ENCODE measurements at places on chromosomes 2 and 18.

DNA sequence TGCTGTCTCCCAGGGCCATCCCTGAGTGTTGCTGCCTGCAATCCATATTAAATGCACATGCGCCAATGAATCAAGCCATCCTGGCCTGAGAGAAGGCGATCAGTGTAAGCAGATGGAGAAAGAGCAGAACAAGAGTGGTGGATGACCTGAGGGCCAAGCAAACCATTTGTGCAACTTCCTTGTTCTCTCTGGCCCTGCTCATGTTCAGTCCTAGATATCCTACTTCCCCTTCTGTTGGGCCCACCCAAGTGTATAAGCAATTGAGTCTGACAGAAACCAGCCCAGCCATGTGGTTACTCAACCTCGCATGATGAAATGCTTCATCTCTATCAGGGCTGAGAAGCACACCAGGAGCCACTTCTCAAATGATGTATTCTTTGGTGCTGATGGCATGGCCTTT, 383.1 kb upstream of the ID2 start:
- H3K27ac ChIP-seq: no peak overlapping the region
- H3K4me3 ChIP-seq: no peak overlapping the region
- H3K27me3 ChIP-seq: no peaks in the 10 kb centered on the region
- no peaks in the 10 kb centered on the region for H3K4me1 ChIP-seq
- no peak for DNase-seq
- no peaks in the 10 kb centered on the region for H3K36me3 ChIP-seq

DNA sequence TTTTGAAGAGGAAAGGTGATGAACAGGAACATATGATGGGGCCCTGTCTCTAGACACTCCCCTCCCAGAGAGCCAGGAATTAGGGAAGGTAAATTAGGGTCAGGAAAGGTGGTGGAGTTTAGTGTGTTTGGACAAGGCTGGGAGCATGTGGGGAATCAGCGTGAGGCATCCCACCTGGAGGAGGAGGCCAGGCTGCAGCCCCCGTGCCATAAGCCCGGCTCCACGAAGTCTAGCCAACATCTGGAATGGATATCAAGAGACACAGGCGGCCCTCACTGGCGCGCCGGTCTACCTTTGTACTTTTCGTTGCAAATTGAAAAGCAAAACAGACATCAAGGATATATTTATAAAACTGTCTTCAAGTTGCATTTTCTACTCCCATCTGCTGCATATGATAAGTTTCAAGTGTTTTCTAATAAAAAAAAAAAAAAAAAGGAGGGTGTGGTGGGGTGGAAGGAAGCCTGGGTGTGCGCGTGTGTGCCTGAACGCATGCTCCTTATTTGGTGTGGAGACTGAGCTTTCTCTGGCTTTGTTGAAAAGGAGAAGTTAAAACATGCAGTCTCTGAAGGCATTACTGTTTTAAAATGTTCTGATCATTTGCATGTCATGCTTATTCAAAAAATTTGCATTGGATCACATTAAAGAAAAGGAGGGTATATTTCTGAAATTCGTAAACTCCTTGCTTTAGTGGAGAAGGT, 546.7 kb upstream of the ID2 start:
- H3K4me3 ChIP-seq: no peak overlapping the region
- no peak overlapping the region for H3K27ac ChIP-seq
- no peaks in the 10 kb centered on the region for H3K36me3 ChIP-seq
- no peak for DNase-seq

DNA sequence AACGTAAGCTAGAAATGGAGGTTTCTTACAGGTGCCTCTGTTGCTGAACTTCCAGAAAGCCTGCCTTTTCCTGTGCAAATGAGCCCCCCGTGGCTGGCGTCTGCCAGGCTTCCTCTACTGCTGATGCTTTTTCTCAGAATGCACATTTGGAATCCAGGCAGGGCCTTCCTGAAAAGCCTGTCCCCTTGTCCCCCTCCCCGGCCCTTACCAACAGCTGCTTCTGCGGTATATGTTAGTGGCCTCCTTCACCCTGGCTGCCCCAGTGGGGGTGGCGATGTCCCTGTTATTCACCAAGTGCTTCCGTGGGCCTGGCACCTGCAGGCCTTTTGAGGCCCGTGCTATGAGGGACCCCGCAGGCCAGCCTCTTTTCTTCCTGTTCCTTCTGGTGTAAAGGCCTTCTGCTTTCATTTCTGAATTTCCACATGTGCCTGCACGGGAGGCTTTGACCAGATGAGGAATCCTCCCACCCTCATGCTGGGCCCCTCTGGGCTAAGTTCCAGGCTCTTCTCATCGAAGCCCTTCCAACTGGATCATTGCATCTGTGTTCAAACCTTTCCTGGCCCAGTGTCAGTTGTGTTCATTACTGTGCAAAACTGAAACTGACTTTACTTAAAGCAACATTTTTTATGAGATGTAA, 10.4 kb downstream of the CNDP2 start:
- no peaks in the 10 kb centered on the region for H3K27me3 ChIP-seq
- no peak for DNase-seq
- H3K27ac ChIP-seq: no peak overlapping the region
- no peak overlapping the region for H3K4me3 ChIP-seq

DNA sequence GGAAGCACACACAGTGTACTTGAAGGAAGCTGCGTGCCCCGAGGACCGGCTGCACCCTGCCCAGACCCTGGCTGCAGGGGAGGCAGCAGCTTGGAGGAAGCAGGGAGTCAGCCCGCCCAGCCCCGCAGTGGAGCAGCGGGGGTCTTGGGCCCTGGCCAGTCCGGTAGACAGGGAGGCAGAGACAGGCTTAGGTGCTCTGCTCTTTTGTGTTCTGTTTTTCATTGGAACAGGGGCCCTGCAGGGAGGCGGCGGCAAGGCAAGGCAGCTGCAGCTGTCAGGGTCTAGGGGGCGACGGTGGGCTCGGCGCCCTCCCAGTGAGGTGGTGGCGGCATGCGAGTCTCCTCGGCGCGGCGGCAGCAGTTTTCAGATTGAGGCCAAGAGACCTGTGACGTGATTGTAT, 53.3 kb upstream of the TFCP2L1 start:
- no peaks in the 10 kb centered on the region for H3K27me3 ChIP-seq
- H3K36me3 ChIP-seq: peaks cover 9% of the 10 kb centered on the region
- DNase-seq: peak; percentile 75
- no peaks in the 10 kb centered on the region for H3K4me1 ChIP-seq

- no peak overlapping the region for H3K27ac ChIP-seq
- no peaks in the 10 kb centered on the region for H3K36me3 ChIP-seq
- no peak for DNase-seq
These were observed 112.5 kb downstream of the TCF4 start for GRCh38 chr18:55475467-55475866.

Measured in H1 (cell line).